ENCODE measurements at places on chromosomes 12 and 14.
A peak's percentile ranks its signal among the peaks of the same experiment; 100 is the strongest.

GRCh38 chr12:32118806-32119205 is 12.2 kb downstream of the BICD1 start:
- DNase-seq: no peak

DNA sequence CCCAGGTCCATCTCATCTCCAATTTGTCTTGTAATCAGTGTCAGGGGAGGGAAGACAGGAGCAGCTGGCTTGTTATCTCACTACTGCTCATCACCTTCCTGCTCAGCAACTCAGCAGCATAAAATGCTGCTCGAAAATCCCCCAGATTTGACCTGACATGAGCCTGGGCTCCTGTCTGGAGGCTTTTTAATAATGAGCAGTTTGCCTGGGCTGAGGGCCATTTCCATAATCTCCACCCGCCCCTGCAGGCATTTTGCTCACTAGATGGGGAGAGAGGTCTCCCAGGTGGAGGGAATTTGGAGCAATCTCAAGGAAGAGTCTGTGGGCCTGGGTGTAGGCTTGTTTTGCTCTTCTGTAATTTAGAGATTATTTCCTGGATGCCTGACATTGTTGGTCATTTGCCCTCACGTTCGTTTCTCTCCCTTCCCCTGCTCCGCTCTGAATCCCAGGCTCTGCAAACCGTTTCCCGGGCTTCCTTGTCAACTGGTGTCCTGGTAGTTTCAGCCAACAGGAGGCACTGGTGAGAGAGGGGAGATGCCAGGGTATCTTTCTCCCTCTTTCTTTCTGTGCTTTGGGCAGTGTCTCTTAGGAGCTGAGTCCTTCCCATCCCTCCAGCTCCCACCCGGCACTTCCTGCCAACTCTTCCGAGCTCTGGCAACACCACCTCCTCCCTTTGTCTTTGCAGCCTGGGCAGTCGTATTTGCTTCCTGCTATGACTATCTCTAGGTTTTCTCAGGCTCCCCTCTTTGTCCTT is 299.2 kb downstream of the GLT1D1 start:
- DNase-seq: no peak

DNA sequence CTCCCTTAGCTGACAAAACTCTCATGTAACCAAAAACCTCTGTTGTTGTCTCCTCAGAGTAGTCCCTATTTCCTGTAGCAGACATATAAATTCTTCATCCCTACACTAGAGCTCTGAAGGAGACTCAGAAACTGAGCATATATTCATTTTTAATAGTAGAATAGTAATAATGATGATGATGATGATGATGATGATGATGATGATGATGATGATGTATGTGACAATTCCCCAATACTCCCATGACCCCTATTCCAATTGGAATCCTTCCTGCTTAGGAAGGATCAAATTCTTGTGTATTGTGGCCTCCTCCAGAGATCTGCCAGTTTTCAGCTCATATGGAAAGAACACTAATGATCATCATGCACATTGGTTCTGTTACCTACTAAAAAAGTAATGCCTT is 26.7 kb downstream of the RASSF9 start:
- DNase-seq: no peak

DNA sequence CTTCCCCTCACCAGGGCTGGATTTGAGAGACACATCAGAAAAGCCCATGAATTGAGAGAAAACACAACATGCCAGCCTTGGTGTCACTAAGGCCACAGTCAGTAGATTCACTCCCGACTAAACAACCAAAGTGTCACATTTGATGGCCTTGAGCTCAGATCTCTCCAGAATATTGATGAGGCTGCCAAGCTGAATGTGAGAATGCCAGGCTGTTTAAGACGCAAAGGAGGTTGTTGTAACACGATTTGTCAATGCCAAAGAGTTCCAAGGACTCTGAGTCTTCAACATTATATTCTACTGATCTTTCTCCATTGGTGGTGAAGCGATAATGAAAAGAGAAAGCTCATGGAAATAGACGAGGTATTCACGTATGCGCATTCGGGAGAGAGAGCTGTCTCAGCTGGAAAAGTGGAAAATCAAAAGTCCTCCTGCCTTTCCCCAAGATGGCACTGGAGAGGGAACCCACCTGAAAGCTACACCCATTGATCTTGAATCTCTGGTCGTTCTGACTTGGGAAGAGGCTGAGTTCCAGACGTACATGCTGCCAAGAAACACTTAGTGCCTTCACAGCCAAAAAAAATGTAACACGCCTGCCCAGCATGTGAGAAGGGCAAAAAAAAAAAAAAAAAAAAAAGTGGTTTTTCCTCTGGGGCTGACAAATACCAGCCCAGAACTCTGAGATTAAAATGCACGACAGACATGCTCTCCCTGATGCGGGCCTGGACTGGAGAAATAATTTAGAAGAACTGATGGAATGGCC is 1159.6 kb downstream of the VRK1 start:
- DNase-seq: no peak

- DNase-seq: no peak
Measured at GRCh38 chr14:95862243-95862642, 14.4 kb upstream of the TUNAR start.

DNA sequence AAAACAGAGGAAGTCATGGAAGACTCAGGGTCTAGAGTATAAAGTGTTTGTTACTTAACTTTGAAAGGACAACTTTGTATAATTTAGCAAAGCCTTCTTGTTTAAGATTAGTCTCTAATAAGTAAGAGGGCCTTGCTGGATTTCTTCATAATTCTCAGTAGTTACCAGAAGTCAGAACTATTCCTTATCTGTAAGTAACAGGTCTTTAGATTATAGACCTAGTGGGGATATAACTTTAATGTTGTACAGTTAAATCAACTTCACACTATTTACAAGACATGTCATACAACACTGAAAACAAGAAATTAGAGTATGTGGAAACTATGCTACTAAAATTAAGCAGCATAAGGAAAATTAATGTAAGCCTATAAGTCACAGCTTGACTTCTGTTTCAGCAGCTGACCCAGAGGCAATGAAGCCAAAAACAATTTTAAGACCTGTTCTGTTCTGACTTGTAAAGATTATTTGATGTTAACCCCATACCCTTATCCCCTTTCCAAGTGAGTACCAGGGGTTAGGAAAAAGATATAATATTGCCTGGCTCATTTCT is 398.3 kb downstream of the RAD51B start:
- DNase-seq: no peak

GRCh38 chr12:70418101-70418500 is 52.0 kb downstream of the KCNMB4 start:
- DNase-seq: no peak

DNA sequence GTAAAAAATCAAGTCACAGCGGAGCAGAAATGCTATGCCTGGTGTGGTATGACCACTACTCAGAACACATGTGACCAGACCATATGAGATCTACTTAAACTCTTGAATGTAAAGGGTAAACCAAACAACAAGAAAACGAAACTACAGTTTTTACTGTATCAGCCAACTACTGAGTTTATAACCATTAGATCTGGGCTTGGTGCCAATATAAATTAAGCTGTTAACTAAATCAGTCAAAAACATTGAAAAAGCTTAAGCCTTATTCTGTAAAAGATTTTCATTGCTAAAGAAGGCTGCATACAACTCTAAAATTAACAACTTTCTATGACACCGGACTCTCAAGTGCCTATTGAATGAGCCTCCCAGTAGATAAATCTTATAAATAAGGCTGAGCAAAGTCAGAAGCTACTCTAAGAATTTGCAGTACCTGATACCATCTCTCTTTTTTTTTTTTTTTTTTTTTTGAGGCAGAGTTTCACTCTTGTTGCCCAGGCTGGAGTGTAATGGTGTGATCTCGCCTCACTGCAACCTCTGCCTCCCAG is 35.4 kb downstream of the SPTLC2 start:
- DNase-seq: no peak

GRCh38 chr14:85580536-85581140 is 50.7 kb downstream of the FLRT2 start:
- no peak for DNase-seq

DNA sequence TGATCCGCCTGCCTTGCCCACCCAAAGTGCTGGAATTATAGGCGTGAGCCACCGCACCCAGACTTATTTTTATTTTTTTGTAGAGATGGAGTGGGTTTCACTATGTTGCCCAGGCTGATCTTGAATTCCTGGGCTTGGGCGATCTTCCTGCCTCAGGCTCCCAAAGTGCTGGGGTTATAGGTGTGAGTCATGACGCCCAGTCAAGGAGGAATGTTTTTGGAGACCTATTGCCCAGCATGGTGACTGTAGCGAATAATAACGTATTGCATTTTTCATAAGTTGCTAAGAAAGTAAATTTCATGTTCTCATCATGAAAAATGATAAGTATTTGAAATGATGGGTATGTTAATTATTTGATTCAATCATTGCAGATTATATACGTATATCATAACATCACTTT is 46.5 kb downstream of the TEAD4 start:
- DNase-seq: no peak

DNA sequence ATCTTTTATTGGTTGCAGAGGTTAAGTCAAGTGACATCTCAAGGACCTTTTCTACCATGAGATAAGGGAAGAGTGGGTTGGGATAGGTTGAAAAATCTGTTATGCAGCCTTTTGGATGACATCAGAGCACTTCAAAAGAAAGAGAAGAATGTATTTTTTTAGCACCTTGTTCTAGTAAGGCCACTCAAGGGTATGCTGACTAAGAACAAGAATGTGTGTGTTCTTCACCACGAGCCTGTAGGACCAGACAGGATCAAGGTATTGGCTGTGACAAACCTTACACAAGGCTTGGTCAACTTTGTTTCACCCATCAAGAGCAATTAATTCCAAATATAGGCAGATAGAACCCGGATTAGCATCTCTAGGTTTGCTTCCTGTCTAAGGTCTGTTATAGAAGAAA is 142.5 kb downstream of the SAMD4A start:
- no peak for DNase-seq

DNA sequence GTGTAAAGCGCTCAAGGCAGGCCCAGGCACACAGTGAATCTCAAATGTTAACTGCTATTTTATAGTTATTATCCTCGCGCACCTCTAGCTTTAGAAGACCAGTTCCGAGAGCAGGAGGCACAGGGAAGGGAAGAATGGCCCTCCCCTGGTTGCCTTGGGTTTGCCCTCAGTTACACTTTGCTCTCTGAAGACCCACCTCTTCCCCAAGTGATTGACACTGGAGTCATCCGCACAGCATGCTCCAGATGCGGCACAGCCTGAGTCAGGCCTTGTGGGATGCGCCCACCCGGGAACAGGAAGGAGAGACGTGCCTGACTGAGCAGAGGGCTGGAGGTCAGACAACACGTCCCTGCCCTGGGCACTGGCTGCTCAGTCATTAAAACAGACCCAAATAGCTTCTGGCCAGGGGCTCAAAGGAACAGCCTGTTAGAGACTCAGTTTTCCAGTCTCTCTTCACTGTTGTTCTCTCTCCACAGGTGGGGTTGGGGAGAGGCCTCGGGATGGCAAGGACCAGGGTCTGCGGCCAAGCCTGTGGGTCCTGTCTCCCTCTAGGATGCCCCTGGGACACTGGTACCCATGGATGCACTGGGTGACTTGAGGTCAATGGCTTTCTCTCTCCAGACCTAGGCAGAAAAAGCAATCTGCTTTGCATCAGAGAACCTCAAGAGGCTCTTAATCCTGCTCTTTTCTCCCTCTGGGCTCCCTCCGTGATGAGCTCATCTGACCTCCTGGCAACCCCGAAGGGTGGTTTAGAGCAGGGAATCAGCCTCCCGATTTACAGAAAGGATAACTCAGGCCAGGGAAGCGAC is 13.6 kb upstream of the MLXIP start:
- DNase-seq: peak; percentile 79

GRCh38 chr12:89427508-89428156 is 75.3 kb upstream of the DUSP6 start:
- DNase-seq: no peak

DNA sequence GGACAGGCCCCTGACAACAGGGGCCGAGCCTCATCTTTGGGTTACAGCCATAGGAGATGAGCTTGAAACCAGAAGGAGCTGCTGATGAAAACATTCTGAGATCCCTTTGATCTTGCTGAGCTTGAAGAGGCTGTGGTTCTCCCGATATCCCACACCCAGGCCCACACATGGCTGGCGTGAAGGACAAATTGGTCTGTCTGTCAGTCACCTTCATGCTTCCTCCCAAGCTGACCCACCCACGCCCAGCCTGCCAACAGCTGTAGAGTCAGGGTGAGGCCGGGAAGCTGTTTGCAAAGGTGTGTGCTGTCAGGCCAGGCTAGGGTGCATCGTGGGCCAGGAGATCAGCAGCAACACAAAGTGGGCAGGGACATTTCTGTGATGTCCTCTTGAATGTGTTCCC is 43.2 kb downstream of the FZD10 start:
- DNase-seq: no peak

- no peak for DNase-seq
Measured at GRCh38 chr12:130796985-130797686, 41.9 kb downstream of the STX2 start.

DNA sequence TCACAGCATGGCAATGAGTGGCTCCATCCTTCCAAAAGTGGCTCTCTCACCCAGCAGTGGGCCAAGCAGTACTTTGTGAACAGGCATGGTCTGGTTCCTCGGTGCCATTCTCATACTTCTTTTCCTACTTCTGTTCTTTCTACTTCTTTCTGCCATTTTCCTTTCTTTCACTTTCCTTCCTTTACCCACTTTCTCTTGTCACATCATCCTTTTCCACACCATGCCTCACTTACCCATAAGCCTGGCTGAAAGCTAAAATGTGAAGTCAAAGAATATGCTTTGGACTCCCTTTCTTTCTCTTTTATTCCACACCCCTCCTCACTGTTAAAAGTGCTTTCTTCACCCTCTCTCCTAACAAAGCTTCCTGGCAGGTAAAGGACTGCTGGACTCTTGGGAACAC is 57.0 kb downstream of the PTHLH start:
- DNase-seq: no peak

- peak; percentile 83 for DNase-seq
Measured at GRCh38 chr12:40565029-40565633, 127.1 kb upstream of the CNTN1 start.

GRCh38 chr14:65006261-65006721 is 19.6 kb downstream of the FNTB start:
- DNase-seq: no peak

- DNase-seq: no peak
Measured at GRCh38 chr14:75046899-75047298, 4.4 kb downstream of the MLH3 start.

DNA sequence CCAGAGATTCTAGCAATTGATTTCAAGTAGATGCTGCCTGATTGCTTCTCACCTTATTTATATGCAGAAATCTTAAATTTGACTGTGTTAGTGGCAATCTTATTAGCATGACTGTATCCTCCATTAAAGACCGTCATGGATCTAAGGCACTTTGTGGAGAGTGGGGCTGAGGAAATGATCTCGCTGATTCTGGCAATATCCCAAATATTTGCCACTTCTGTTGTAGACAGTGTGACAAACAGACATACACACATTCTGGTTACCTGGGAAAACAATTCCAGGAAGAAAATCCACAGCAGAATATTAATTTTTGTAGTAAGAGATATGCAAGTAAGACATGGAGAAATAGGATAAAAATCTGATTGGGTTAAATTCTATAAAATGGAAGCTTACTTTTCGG is 269.0 kb upstream of the G2E3 start:
- peak; percentile 75 for DNase-seq

GRCh38 chr12:48286665-48287064 is 64.1 kb downstream of the ZNF641 start:
- no peak for DNase-seq

- DNase-seq: no peak
Measured at GRCh38 chr12:124049451-124050094, 76.6 kb downstream of the ZNF664 start.

- no peak for DNase-seq
Measured at GRCh38 chr12:13060581-13060980, 16.4 kb downstream of the FAM234B start.

- peak; percentile 98 for DNase-seq
Measured at GRCh38 chr14:76937181-76938091, 91.1 kb downstream of the IRF2BPL start.

Measured in NCI-H524 (cell line).